ENCODE measurements at places on chromosomes 7 and 10.

GRCh38 chr7:123242467-123243092 is 42.8 kb upstream of the SLC13A1 start:
- DNase-seq, result no peak

DNA sequence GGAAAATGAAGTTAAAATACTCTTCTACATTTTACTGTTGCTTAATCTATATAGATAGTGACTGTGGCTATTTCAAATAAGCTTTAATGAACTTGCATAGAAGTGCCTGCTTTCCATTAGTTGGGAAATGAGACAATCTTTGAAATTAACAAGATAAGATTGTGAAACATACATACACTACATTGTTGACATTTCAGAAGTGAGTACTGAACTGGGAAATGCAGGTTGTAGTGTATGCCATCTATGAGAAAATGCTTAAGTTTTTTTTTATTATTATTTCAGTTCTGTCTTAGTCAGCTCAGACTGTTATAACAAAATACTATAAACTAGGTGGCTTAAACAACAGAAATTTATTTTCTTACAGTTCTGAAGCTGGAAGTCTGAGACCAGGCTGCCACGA is 49.6 kb upstream of the CSTF2T start:
- no peak for DNase-seq

DNA sequence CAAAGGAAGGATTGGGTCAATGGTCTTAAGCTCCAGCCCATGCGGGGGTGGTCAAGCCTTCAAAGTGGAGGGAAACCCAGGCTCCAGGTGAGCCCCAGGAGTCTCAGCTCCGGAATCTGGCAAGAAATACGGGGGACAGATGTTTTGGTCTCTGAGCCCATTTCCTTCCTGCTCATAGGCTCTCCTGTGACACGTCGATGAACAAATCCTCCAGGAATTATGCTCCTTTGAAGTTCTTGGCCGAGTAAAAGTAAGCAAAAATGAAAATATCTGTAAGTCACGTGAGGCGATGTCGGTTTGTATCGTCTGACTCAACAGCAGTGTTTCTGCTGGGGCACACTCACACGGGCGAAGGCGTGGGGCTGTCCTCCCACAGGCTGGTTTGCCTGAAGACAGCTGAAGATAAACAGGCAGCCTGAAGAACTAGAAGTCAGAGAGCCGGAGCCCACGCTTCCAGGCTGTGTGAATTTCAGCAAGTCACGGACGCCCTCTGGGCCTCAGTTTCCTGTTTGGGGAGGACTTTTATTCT is 52.6 kb upstream of the SMNDC1 start:
- no peak for DNase-seq

DNA sequence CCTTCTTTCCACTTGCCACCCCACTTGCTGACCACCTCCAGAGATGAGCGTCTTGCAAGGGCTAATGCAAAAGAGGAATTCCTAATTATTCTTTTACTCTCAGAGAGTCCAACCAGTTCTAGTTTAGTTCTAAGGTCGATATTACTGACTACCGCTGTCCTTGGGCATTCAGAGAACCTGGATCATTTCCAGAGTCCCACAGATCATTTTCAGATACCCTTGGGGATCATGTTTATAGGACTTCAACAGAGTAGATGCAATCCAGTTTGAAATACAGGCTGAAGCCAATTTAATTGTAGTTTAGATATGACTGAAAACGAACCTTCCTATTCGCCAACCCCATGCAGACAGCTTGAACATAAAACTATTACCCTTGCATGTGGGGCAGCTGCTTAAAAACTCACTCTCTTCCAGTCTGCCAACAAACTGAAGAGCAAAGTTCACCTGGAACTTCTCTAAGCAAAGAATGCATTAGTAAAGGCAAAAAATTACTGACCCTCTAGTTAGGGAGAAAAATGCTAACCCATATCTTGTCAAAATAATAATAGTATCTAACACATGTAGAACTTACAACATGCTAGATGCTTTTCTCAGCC is 22.4 kb downstream of the CFAP69 start:
- no peak for DNase-seq
